CD4-positive, alpha-beta T cell treated with Interleukin-15 for 4 hours (primary cell): ENCODE measurements at places on chromosomes 2 and 18.
A peak's percentile ranks its signal among the peaks of the same experiment; 100 is the strongest.

DNA sequence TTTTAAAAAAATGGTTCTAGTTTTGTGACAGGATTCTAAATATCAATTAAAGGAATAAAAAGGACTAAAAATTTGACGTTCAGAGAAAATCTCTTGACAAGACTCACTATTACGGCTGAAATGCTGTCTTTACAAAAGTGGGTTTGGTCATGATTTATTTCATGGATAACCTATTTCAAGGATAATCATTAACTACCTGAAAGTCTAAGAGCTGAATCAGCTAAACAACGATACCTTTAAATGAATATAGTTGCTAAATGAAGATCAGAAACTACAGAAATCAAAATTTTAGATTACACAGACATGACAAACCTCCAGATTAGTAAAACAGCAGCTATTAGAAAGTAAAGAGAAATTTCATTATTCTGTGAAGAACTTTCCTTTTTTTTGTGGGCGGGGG, 35.7 kb downstream of the RTTN start:
- DNase-seq: no peak

DNA sequence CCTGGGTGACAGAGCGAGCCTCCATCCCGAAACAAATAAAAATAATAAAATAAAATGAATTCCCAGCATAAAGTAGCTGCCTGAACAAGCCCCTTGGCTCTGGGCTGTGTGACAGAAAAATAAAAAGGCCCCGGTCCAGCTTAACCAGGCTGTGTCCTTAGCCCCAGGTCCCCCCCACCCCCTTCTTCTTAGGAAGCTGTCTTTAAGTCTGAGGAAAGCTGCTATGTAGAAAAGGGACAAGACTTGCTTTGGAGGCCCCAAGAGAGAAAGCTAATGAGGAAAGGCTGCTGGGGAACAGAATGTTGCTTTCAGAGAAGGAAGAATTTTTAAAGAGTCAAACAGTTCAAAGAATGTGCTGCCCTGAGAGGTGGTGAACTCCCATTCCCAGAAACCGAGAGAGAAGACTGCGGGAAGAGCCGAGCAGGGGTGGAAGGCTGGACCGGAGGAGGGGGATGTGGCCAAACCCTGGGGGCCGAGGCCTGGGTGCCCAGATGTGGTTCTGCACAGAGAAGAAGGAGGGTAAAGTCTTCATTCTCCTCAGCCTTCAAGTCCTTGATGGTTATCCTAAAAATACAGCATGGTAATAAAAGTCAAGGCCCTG, 61.9 kb downstream of the CENPO start:
- DNase-seq: no peak

- no peak for DNase-seq
Observed at GRCh38 chr2:120611961-120612360, 123.7 kb upstream of the GLI2 start.

GRCh38 chr2:217735034-217735433, 267.8 kb downstream of the TNS1 start:
- DNase-seq: no peak

DNA sequence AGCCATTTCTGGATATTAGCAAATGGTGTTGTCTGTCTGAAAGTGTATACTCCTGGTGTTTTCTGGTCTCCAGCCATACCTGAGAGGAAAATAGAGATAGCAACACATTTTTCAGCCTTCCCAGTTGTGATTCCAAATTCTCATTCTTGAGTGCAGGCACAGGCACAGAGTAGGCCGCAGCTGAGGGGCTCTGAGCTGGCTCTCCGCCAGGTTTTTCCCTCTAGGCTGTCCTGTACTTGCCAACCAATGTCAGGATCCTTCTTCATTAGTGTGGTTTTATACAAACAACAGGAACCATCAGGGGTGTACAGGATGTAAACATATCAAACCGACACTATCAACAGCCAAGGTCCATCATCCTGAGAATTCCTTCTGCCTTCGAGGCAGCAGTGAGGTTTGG, 1733.6 kb upstream of the CELF4 start:
- no peak for DNase-seq

- no peak for DNase-seq
Observed at GRCh38 chr18:6604573-6604941, 125.0 kb upstream of the ARHGAP28 start.

GRCh38 chr2:127067620-127068350, 39.2 kb downstream of the BIN1 start:
- peak; percentile 77 for DNase-seq

- no peak for DNase-seq
Observed at GRCh38 chr2:174731546-174731945, 32.7 kb downstream of the CHRNA1 start.

DNA sequence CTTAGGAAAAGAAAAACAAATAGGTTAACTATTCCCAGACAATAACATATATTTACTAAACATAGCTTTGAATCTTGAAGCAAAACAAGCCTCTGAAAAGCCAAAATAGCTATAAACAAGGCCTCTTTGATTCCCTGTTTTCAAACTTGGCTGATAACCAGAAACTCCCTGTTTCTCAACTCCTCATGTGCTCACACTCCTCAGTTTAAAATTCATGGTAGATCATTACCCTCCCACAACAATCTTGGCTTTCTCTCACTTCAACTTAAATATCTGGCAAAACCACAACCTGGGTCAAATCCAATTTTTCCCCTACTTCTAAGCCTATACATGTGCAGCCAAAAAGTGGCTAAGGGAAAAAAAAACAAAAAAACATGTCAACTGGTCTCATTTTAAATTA, 15.6 kb downstream of the SUCLG1 start:
- no peak for DNase-seq

- DNase-seq: no peak
Observed at GRCh38 chr18:70758780-70759179, 469.9 kb downstream of the SOCS6 start.

- DNase-seq: no peak
Observed at GRCh38 chr18:6489977-6490376, 75.3 kb upstream of the L3MBTL4 start.

DNA sequence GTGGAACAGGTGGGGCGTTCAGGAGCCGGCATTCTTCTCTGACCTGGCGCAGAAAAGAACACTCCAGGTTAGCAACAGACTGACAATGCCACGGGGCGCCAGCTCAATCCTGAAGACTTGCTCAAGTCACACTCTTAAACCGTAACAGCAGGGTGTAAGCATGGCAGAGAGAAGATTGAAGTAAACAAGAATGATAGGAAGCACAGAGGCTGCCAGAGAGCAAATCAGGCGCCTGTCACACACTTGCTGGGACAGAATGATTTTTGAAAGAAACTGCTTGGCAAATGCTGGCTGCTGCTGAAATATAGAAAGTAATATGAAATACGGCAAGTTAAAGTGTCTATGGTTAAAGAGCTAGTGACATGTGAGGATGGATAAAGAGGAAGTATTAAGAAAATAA, 80.5 kb downstream of the MEP1B start:
- no peak for DNase-seq

DNA sequence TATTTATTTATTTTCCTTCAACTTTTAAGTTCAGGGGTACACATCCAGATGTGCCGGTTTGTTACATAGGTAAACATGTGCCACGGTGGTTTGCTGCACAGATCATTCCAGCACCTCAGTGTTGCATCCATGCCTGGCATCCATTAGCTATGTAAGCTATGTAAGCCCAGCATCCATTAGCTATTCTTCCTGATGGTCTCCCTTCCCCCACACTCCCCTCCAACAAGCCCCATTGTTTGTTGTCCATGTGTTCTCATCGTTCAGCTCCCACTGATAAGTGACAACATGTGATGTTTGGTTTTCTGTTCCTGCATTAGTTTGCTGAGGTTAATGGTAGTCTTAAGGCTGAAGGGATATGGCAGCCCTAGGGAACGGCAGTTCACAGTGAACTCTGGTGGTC, 203.4 kb downstream of the CTNNA2 start:
- no peak for DNase-seq

DNA sequence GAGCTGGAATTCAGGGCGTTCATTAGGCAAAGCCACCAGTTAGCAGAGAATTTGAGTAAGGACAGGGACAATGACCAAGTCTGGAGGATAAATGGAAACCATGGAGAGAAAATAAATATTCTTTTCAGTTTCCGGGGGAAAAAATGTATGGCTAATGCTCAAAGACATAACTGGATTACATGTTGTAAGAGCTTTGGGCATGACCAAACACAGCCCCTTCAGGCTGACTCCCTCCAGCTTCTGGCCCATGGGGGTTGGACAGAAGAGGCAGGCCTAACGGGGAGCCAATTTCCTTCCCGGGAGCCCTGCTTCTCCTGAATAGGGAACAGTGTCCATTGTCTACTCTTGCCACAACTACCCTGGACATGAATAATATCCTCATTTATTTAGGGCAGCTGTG, 39.5 kb upstream of the FOXI3 start:
- no peak for DNase-seq

DNA sequence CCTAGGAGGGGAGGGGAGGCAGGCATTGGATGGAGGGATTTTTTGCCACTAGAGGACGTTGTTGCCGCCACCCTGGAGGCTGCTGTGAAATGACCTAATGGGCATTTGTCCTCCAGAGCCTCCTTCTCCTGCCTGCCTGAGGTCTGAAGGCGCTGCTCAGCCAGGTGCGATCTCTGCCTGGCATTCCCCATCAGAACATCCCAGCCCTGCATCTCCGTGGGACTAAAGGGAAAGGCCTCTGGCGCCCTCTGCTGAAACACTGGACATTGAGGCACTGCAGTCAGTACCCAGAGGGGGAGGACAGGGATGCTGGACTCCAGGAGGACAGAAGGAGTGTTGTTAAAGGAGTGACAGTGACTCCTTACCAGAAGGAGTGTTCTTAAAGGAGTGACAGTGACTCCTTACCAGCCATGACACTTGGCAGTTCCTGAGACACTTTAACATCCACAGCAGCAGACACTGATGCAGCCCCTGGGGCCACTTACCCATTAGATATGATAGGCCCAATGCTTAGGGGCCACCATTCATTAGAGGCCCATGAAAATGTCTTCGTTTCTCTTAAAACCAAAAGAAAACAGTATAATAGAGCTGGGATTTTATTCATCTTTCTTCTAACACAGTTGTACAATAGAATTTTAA, 17.0 kb downstream of the THNSL2 start:
- no peak for DNase-seq

DNA sequence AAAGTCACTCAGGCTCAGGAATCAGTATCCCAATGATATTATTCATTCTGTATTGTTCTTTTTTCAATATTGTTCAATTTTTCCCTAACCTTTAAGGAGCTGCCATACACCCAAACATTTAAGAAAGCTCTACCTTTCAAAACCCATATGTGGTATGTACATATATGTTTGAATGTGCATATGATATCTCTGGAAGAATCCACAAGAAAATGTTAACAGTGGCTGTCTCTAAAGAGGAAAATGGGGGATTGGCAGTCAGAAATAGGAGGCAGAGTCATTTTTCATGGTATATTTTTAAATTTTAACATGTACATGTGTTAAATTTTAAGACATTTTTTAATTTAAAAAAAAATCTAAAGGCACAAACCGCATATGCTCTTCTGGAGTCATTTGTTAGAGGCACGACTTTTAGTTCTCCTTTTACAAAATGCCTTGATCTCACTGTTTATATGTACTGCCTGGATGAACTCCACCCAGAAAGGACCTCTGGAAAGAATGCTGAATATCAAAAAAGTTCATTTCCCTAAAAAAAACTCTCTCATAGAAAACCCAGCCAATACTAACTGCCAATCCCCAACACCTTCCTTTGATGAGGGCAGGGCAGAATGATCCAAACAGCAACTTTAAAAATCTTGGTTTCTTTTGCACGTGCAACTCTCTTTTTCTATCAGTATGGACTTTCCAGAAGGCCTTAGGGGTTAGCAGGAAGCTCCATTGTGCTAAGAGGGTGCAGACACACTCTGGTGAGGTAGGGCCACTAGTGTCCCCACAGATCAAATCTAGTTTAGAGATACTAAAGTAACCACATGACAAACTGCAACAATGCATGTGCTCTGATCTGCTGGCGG, 23.6 kb downstream of the KCTD1 start:
- no peak for DNase-seq

- DNase-seq: no peak
Observed at GRCh38 chr2:192888109-192888508, 693.4 kb upstream of the TMEFF2 start.

- DNase-seq: no peak
Observed at GRCh38 chr2:237924164-237924534, 42.7 kb upstream of the UBE2F start.

DNA sequence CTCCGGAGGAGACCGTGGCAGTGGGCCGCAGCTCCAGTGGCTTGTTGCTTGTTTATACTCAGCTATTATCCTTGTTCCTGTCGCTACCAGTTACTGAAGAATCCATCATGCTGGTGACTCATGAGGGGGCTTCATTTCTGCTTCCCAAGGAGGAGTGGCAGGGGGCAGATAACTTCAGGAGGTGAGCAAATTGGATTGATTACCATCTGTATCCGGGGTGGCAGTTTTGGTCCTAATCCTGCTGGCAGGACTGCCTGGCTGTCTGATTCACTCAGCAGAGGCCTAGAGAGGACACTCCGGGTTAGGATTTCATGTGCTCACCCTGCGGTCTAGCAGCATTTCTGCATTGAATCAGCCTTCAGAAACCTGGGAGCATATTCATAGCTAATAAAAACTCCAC, 230.0 kb downstream of the ACTR3 start:
- no peak for DNase-seq

GRCh38 chr2:203586696-203587095, 51.6 kb upstream of the RAPH1 start:
- no peak for DNase-seq

GRCh38 chr2:96195410-96196066, 13.1 kb downstream of the STARD7 start:
- no peak for DNase-seq

GRCh38 chr2:187468262-187468661, 20.2 kb upstream of the CALCRL start:
- no peak for DNase-seq

- DNase-seq: no peak
Observed at GRCh38 chr2:85889627-85890281, 964 bp upstream of the ST3GAL5 start.

- DNase-seq: no peak
Observed at GRCh38 chr18:41645589-41646360, 309.3 kb upstream of the PIK3C3 start.

DNA sequence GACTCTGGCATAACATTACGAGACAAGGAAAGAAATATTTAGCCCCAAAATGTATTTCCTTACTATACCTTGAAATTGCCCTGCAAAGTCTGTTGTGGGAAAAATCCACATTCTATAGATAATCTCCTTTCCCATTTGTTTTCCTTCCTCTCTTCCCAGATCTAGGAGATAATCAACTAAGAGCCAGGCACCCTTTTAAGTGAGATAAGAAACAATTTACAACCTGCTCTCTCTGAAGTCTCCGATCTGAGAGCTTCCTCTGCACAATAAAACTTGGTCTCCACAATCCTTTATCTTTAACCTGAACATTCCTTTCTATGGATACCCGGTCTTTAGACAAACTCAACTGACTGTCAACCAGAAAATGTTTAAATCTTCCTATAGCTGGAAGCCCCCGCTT, 1160.7 kb upstream of the NRXN1 start:
- no peak for DNase-seq

GRCh38 chr2:212005085-212005671, 533.4 kb downstream of the ERBB4 start:
- no peak for DNase-seq

DNA sequence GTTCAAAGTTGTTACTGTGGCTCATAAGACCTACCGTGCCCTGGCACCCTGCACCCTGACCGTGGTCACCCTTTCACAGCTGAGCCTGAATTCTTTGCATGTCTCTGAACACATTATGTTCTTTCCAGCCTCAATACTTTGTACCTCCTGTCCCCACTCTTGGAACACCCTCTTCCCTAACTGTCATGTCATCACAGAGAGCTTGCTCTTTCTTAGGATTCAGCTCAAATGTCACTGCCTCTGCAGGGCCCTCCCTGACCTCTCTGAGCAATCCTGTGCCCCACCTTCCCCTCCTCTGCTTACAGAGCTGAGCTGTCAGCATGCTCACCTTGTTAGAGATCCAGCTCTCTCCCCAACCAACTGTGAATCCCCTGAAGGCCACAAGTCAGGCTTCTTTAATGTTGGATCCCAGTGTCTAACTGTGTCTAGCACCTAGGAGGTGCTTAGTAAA, 15.0 kb downstream of the PRKAG3 start:
- DNase-seq: no peak
